Body of pancreas (tissue), 4 donors: ENCODE measurements at places on chromosomes 5 and 9. TPM values are rescaled to one million over a fixed set of nuclear protein-coding genes. Genes with fewer than 3 reads are reported as not detected.

The TMC1 gene
- total RNA-seq: not detected

The MYOT gene
- 1.0 TPM for total RNA-seq

The PRUNE2 gene
- total RNA-seq: 3.9 TPM

The GLDC gene
- not detected for total RNA-seq

The OR1N2 gene
- not detected for total RNA-seq

The ARHGEF28 gene
- 67.2 TPM for total RNA-seq

The DROSHA gene
- total RNA-seq: 85.0 TPM

The FOXD4L5 gene
- 0.26 TPM for total RNA-seq

The HRH2 gene
- not detected for total RNA-seq

The TTC16 gene
- total RNA-seq: under 0.01 TPM

The LCN9 gene
- total RNA-seq: not detected

The STRBP gene
- total RNA-seq: 13.5 TPM

The TUSC1 gene
- total RNA-seq: 24.4 TPM

The SH3GL2 gene
- 1.3 TPM for total RNA-seq

The BHMT2 gene
- 2.6 TPM for total RNA-seq

The BBLN gene
- total RNA-seq: 129 TPM
